WTC11 (cell line): ENCODE measurements at places on chromosomes 3 and 15. TPM values are rescaled to one million over a fixed set of nuclear protein-coding genes. Genes with fewer than 3 reads are reported as not detected.

- no peaks in the 10 kb centered on the region for H3K36me3 ChIP-seq
- no peak for DNase-seq
- H3K27me3 ChIP-seq, result peaks cover 4% of the 10 kb centered on the region
- no peak overlapping the region for H3K4me3 ChIP-seq
- no peaks in the 10 kb centered on the region for H3K4me1 ChIP-seq
- no peak overlapping the region for H3K27ac ChIP-seq
Measured at GRCh38 chr3:139252719-139253118, 91.1 kb upstream of the MRPS22 start.

DNA sequence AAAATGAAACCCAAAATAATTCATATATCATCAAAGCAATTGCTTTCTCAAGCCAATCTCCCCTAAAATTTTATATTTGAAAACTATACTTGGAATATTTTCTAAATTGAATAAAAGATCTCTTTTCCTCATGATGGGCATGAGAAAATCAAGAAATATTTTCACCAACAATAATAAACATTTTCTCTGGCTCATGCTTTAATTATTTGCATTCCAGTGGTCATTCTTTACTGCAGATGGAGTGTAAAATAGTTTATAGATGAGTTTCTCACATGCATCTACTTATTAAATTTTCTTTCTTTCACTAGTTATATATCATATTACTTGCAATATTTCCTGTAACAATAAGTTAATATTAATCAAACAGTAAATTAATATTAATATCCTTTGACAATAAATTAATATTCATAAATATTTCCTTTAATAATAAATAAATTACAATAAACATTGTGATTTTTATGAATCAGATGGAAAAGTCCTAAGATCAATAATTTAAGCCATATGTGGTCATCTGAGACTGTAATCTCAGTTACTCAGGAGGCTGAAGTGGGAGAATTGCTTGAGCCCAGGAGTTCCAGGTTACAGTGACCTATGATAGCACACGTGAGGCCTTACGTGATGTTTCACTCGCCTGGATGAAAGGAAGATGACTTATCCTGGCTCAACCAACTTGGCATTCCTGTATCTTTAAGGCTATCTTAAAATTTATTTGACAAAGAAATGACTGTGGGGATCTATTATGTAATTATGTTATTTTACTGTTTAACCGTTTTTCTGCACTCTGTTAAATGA is 958.8 kb downstream of the ZPLD1 start:
- H3K27ac ChIP-seq, result no peak overlapping the region
- no peaks in the 10 kb centered on the region for H3K27me3 ChIP-seq
- no peaks in the 10 kb centered on the region for H3K4me1 ChIP-seq

DNA sequence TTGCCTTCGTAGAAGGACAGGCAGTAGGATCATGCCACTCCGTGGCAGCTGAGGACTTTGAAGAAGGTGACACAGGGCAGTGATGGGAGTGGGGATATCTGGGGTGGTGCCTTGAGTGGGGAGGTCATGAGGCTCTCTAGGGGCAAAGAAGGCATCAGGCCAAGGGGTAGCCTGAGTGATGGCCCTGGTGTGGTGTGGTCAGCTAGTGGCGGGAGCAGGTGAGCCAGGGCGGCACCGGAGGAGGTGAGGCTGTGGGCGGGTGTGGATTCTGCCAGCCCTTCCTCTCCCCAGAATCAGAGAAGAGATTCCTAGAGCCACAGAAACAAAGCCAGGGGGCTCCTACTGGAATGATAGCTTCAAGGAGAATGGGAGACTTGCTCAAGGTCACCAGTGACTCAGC is 18.4 kb downstream of the WNT7A start:
- no peaks in the 10 kb centered on the region; the same call in 1 of the 2 replicates for H3K27me3 ChIP-seq
- peaks cover 8% of the 10 kb centered on the region; the same call in 1 of the 2 replicates for H3K4me1 ChIP-seq
- no peak overlapping the region for H3K4me3 ChIP-seq
- DNase-seq, result no peak
- H3K36me3 ChIP-seq, result no peaks in the 10 kb centered on the region
- no peak overlapping the region for H3K27ac ChIP-seq

DNA sequence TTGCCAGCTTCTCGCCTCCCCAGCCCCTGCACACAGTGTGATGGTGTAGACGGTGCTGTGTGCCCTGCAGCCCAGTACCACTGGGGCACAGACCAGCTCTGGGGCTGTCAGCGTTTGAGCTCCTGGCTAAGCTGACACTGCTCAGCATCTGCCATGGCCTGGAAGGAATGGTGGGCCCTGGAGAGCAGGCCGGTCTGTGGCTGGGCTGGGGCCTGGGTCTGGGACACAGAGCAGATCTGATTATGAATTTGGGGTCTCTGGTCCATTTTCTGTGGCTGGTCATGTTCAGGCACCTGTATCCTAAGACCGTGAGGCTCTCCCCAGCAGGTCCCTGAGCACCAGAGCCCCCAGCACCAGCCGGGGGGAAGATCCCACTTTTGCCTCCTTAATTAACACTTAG is 34.7 kb downstream of the HCN4 start:
- H3K27ac ChIP-seq, result no peak overlapping the region
- H3K36me3 ChIP-seq, result no peaks in the 10 kb centered on the region
- no peaks in the 10 kb centered on the region for H3K27me3 ChIP-seq
- no peak overlapping the region for H3K4me3 ChIP-seq
- no peaks in the 10 kb centered on the region for H3K4me1 ChIP-seq
- DNase-seq, result no peak

DNA sequence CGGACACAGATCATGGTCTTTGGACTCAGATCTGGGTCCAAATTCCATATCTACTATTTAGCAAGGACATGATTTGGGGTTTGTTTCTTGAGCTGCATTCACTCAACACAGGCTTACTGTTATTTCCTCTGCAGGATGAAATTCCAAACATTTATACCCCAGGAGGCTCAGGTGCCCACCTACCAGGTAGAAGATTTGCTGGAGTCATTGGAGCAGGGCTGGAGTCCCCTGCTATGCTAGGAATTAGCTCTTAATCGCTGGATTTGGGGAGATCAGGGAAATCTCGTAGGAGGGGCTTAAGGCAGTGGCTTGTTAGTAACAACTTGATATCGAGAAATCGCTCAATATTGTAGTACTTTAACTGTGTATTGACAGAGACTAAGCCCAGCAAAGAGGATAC is 193.0 kb downstream of the IL20RB start:
- DNase-seq, result no peak
- peaks cover 28% of the 10 kb centered on the region for H3K4me1 ChIP-seq
- no peaks in the 10 kb centered on the region for H3K36me3 ChIP-seq
- no peak overlapping the region for H3K27ac ChIP-seq
- no peak overlapping the region for H3K4me3 ChIP-seq
- H3K27me3 ChIP-seq, result no peaks in the 10 kb centered on the region

- no peak overlapping the region for H3K4me3 ChIP-seq
- no peaks in the 10 kb centered on the region; the same call in 1 of the 2 replicates for H3K27me3 ChIP-seq
- DNase-seq, result no peak
- no peak overlapping the region for H3K27ac ChIP-seq
- no peaks in the 10 kb centered on the region for H3K36me3 ChIP-seq
Measured at GRCh38 chr15:70768257-70768883, 5.0 kb upstream of the UACA start.

DNA sequence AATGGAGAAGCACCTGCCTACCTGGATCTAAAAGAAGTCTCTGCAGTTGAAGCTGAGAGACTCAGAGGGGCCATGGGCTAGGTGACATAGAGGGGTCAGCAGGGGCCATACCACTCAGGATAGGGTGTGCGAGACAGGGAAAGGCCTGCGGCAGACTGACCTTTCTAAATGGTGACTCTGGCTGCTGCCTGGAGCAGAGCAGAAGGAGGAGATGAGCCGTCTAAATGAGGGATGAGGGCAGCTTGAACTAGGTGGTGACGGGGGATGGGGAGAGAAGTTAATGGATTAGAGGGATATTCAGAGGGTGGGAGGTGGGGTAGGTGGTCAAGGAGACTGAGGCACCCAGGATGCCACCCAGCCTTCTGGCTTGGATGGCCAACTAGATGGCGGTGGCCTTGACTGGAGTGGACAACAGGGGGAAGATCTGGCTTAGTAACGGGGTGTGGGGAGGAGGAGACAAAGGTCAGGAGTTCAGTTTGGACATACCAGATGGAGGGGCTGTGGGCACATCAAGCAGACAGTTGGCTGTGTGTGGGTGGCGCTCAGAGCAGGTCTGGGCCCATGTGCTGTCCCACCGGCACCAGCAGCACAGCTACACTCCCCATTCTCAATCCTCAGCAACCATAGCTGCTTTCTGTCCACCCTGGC is 3.2 kb upstream of the ITIH1 start:
- no peaks in the 10 kb centered on the region for H3K36me3 ChIP-seq
- no peak overlapping the region for H3K27ac ChIP-seq
- H3K4me3 ChIP-seq, result no peak overlapping the region
- H3K27me3 ChIP-seq, result no peaks in the 10 kb centered on the region
- peaks cover 6% of the 10 kb centered on the region for H3K4me1 ChIP-seq
- no peak for DNase-seq

DNA sequence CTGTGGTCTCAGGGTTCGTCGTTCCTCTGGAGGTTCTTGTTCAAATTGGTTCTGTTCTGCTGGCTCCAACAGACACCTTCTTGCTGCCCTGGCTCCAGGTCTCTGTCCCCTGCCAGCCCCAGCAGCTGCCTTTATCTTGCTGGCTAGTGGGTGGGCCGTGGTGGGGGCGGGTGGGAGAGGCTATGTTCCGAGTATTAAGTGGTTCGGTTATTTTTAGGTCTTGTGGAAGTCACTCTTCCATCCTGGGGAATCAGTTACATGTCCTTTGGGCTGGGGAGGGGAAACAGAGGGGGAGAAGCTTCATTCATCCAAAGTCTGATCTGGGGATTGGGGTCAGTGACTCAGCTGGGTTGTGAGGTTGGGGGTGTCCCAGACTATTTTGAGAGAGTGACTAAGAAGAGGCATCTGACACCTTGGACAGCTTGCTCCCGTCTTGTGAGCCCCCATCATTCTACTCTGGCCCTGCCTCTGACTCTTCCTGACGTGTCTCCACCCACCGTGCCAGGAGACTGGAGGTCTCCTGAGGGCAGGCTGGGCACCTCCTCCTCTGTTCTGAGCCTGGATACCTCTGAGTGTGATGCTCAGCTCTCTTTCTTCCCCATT is at the start of gene XIRP1:
XIRP1 (minus strand) TSS at position 106 of the 603 bp plus-strand sequence. CDS start 3,150 bp downstream, outside the sequence.
- H3K27ac ChIP-seq, result no peak within 1 kb of the TSS
- no peaks in the 10 kb centered on the region for H3K36me3 ChIP-seq
- H3K4me3 ChIP-seq, result no peak within 1 kb of the TSS
- DNase-seq, result no peak
- no peaks in the 10 kb centered on the region; the same call in 1 of the 2 replicates for H3K27me3 ChIP-seq
- H3K4me1 ChIP-seq, result peaks cover 12% of the 10 kb centered on the region

GRCh38 chr3:46649436-46649835 is 37.1 kb downstream of the FAM240A start:
- peaks cover 2% of the 10 kb centered on the region for H3K4me1 ChIP-seq
- peaks cover 12% of the 10 kb centered on the region for H3K36me3 ChIP-seq
- no peaks in the 10 kb centered on the region for H3K27me3 ChIP-seq
- H3K4me3 ChIP-seq, result no peak overlapping the region
- DNase-seq, result no peak
- H3K27ac ChIP-seq, result no peak overlapping the region

DNA sequence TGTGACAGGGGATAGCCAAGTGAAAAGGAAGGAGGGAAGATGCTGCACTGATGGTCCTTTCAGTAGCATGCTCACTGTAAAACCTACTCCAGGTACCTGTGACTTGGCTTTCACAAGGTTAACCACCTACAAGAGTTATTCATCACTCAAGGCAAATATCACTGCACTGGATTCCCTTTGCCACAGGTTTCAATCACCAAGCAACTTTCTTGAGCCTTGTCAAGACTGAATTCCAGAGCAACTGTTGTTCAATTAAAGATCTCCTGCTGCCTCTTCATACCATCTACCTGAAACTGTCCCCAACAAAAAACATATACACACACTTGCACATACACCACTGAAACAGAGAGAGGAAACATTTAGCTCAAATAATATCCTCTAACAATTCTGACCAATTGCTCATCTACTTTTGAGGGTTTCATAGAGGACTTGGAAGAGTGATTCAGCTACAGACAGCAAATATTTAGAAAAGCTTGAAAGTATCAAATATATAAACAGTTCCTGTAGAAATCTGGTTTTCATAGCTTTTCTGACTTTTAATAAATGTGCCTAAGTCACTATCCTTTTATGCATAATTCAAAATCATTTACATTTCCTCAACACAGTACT is 6.5 kb downstream of the IGF2BP2 start:
- peak overlapping the region; percentile 42 for H3K4me3 ChIP-seq
- no peaks in the 10 kb centered on the region for H3K27me3 ChIP-seq
- no peaks in the 10 kb centered on the region for H3K36me3 ChIP-seq
- H3K27ac ChIP-seq, result peak overlapping the region; percentile 80

GRCh38 chr3:101828276-101828675 is 21.0 kb upstream of the NFKBIZ start:
- peaks cover 23% of the 10 kb centered on the region for H3K4me1 ChIP-seq
- no peaks in the 10 kb centered on the region for H3K36me3 ChIP-seq
- no peak for DNase-seq
- H3K4me3 ChIP-seq, result peak overlapping the region; percentile 82
- no peak overlapping the region for H3K27ac ChIP-seq

GRCh38 chr3:39062180-39062579 is 10.4 kb downstream of the WDR48 start:
- no peaks in the 10 kb centered on the region for H3K27me3 ChIP-seq
- H3K36me3 ChIP-seq, result no peaks in the 10 kb centered on the region; the same call in 1 of the 2 replicates
- H3K4me3 ChIP-seq, result no peak overlapping the region
- H3K4me1 ChIP-seq, result peaks cover 9% of the 10 kb centered on the region
- H3K27ac ChIP-seq, result peak overlapping the region; percentile 73; the same call in 1 of the 2 replicates
- no peak for DNase-seq

- H3K27ac ChIP-seq, result no peak overlapping the region
- H3K27me3 ChIP-seq, result no peaks in the 10 kb centered on the region
- H3K4me1 ChIP-seq, result peaks cover 6% of the 10 kb centered on the region
Measured at GRCh38 chr15:95604634-95605036, 725.9 kb upstream of the NR2F2 start.

DNA sequence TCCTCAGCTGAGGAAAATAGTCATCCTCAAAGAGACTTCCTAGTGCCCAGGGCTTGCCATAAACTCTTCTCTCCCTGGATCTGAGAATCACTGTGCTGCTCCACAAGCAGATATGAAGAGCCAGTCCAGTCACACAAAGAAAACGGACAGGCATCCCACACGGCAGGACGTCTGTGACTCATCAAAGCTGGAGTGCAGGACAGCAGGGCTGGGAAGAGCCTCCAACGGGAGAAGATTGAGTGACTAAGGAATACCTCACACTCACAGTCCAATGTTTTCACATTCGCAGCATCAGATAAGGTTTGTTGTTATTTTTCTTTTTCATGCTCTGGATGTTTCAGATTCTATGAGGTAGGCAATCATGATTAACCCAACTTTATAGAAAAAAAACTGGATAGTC is 57.8 kb downstream of the NEK10 start:
- DNase-seq, result no peak
- peaks cover 2% of the 10 kb centered on the region for H3K4me1 ChIP-seq
- H3K4me3 ChIP-seq, result no peak overlapping the region
- peaks cover 3% of the 10 kb centered on the region for H3K36me3 ChIP-seq
- H3K27me3 ChIP-seq, result no peaks in the 10 kb centered on the region
- H3K27ac ChIP-seq, result no peak overlapping the region

GOLGA8M gene
- 0.39 TPM in 1 of 3 replicates, not detected in the others for total RNA-seq

TMIE gene
- 0.57 to 1.3 TPM (median 0.69 TPM) in 3 replicates for total RNA-seq

ITIH1 gene
- 0.26 to 0.69 TPM (median 0.50 TPM) in 3 replicates for total RNA-seq

REC114 gene
- not detected in 3 replicates for total RNA-seq
